Stimulated activated CD4-positive, alpha-beta T cell treated with anti-CD3 and anti-CD28 coated beads, TNF-alpha, amount 100 ng/mL, for 24 hours (primary cell): ENCODE measurements at places on chromosomes 7 and 10.

DNA sequence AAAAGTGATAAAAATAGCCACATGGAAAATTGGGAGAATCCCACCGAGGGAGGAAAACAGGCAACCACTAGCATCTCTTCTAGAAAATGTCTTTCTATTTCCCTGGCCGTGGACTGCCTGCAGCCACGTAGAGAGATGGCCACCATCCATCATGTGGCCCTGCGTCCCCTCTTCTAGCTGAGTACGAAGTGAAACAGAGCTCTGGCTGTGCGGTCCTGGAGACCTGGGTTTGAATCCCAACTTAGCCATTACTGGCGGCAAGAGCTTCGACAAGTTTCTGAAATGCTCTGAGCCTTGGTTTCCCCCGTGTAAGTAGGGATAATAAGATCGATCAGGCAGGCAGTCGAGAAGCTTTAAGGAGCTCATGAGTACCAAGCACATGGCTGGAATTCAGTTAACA lies 32.9 kb downstream of the ZCCHC24 start:
- DNase-seq = no peak

DNA sequence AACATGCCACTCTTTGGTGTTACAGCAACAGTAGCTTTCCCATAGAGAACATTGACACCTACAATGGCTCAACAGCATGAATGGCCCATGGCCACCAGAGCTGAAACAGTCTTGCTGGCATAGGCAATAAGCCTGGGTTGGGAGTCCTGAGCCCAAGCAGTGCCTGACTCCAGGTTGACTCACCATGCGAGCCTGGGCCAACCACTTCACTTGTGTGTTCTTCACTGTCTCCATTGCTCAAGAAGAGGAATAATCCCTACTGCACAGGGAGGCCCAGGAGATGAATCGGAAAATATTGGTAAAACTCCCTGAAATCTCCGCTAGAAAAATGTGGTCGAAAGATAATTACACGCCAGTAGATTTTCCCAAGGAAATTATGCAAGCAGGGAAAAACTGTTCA lies 89.2 kb upstream of the INHBA start:
- no peak for DNase-seq

DNA sequence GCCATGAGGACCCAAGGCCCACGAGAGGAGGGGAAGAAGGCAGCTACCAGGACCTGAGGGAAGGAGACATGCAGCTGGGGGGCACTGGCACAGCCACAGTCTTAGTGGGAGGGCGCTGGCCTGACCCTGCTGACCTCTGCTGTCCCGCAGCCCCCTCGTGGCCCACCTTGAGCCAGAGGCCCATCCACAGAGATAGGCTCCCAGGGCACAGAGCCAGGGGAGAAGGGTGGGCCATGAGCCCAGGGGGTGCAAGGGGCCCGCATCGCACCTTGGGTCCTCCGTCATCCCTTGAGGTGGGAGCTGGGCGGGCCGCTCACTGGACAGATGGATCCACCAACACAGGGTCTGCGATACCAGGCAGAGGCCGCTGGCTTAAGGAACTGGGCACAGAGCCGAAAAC lies 387.7 kb upstream of the PFKP start:
- no peak for DNase-seq

DNA sequence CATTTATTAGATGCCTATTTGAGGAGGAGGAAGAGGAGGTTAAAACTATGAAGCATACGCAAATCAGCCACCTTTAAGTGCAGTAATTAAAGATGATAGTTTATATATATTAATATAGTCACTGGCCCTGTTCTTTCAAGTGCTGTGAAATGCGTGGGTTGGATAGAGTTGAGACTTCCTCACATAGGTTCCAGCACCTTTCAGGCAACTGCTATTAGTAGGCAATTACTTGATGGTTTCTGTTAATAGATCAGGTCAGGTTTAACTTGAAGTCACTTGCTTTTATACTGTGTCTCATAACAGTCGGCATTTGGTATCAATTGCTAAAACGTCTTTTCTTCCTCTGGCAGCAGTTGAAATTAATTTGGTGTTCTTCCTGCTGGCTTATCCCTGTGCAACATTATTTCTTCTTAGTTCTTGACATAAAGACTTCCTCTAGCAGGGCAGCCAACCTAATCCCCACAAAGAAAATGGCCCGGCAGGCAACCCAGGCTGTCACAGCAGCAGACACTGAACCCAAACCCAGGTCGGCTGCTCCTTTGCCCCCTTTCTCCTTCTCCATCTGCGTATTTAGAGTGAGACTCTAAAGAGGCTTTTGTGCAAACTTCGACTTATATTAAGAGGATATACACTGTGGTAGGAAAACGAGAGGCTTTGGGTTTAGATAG lies 35.3 kb upstream of the BET1 start:
- no peak for DNase-seq

DNA sequence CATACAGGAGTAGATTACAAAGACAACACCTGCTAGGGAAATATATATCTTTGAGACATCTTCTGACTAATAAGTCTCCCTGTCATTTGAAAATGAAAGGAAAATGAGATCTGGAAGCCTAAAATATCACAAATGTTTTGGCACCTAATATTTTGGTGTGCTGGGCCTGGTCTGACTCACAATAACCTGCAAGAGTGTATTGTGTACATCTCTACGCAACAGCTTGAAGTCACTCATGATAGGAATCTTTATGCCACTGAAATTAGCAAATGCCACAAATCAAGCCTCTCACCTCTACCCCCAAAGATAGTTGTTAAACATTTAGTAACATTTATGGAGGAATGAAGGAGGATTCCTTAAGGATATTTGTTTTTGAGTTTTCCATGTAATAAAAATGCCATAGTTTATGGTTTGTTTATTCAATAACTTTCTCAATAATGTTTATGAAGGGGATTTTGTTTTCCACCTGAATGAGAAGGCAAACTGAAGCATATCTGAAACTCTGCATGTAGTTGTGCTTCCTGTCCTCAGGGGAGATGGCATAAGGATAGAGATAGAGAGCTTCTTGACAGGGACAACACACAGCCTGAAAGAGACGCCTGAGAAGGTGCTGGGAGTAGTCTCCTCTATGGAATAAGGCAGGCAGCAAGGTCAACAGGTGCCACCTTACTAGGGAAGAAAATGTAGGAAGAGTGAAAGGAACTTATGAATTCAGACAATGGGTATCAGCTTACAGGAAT lies 197.4 kb downstream of the AHR start:
- DNase-seq = no peak

- no peak for DNase-seq
Observed at GRCh38 chr10:43708262-43708661, 59.6 kb upstream of the ZNF32 start.

GRCh38 chr10:5490032-5490431 lies 9.3 kb downstream of the CALML5 start:
- no peak for DNase-seq

DNA sequence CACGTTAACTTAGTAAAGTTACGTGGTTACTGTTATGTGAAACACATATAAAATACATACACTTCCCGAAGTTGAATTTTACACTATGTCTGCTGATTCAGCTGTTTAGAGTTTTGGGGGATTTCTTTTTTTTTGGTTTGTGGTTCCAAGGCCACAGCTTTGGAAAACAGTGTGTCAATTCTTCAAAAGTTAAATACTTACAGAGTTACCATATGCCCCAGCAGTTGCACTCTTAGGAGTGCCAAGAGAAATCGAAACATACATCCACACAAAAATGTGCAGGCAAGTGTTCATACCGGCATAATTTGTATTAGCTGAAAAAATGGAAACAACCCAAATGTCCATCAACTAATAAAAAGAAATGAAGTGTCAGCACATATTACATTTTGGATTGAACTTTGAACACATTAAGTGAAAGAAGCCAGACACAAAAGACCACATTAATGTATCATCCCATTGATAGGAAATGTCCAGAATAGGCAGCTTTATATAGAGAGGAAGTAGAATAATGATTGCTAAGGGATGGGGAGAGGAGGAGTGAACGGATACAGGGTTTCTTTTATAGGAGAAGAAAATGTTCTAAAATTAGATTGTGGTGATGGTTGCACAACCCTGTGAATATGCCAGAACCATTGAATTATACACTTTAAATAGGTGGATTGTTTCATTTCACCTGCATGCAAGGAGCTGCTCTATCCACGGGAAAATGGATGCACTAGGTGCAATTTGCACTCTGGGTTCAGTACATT lies 17.6 kb downstream of the APBB1IP start:
- DNase-seq = no peak

GRCh38 chr10:100327007-100327717 lies 2.9 kb downstream of the PKD2L1 start:
- no peak for DNase-seq

- DNase-seq = no peak
Observed at GRCh38 chr7:147276783-147277370, 1160.3 kb downstream of the CNTNAP2 start.

GRCh38 chr10:17062009-17062408 lies 67.6 kb downstream of the CUBN start:
- DNase-seq = no peak

DNA sequence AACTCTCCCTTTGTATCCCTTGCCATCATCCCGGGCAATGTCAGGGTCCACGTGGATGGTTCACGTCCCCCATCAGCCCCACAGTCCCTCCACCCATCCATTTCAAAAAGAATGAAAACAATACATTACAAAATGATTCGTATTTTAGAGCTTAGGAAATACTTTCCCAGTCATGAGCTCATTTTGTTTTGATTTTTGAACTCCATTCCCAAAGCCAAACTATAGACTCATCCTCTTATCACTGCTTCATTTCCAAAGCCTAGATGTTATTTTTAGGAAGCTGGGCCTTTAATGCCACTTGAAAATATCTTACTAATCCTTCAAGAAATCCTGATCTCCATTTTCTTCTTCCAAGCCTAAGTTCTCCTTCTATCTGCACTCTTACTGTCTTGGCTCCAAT lies 72.1 kb downstream of the WNT2 start:
- DNase-seq = no peak

GRCh38 chr7:52362521-52362920 lies 672.9 kb upstream of the POM121L12 start:
- no peak for DNase-seq

DNA sequence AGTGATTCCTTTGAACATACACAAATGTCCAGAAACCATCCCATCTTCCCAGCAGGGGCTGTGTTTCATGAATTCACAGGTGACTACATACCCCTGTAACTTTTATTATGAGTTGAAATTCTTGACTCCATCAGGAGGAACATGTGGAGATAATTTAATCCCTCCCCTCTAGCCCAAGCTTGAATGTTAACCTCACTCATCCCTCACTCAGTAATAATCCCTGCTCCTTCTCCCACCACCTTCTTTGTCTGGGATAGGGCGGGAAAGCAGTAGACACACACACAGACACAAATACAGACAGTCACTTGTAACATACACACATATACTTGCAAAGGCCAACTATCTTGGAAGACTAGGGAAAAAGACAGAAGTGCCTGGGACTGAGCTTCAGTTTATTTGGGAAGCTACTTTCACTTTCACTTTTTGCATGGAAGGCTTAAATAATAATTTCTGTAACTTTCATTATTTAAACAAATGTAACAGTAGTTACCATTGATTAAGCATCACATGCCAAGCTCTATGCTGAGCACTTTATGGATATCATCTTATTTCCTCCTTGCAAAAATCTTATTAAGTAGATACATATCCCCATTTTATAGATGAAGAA lies 7.3 kb downstream of the AASS start:
- DNase-seq = no peak

DNA sequence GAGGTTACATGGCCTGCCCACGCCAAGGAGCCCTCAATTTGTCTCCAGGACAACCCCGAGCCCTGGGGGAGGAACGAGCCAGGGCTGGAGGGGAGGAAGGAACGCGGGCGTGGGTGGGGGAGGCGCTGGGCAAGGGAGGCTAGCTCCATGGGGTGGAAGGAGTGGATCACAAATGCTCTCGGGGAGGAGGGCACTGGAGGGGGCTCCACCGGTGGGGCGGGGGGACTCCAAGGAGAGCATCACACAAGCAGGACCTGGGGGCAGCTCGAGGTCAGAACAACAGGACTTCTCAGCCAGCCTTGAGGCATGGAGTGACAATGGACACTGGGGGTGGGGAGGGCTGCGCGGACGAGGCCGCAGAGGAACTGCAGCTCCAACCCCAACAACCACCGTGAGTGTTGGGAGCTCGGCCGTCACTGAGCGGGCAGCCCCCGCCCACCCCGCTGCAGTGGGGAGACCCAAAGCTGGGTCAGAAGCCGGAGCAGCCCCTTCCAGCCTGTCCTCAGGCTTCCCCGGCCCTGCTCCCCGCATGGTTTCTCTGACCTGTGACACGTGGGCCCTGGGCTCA lies 41.1 kb downstream of the STK32C start:
- no peak for DNase-seq

DNA sequence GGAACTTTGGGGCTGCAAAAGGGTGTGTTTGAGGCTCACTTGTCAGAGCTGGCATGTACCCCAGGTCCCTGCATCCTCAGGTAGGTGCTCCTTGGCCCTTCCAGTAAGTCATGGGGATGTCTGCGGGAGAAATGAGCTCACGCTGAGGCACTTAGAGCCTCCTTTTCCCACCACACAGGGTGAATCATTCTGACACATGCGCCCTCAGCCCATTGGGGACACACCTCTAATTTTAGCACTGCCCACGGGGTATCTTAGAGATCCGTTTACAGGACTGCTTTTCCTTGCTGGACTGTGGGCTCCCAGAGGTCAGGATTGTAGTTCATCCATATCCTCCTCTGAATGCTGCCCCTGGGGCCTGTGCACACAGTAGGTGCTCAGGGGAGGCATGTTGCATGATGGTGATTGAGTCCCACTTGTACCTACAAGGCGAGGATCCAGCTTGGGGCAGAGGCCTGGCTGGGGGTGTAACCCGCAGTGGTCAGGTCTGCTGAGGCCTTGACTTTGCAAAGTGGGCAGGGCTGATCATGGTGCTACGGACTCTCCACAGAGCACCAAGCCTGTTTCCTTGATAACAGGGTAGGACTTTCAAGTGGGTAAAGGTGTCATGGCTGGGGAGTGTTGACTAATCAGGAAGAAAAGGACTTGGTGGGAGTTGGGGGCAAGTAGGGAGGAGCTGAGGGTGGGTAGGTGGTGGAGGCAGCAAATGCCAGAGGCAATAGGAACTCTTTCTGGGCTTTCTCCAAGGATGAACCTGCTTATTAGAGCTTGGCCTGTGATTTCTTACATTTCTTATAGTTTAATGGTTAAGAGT lies 5.8 kb downstream of the TSPAN15 start:
- no peak for DNase-seq

DNA sequence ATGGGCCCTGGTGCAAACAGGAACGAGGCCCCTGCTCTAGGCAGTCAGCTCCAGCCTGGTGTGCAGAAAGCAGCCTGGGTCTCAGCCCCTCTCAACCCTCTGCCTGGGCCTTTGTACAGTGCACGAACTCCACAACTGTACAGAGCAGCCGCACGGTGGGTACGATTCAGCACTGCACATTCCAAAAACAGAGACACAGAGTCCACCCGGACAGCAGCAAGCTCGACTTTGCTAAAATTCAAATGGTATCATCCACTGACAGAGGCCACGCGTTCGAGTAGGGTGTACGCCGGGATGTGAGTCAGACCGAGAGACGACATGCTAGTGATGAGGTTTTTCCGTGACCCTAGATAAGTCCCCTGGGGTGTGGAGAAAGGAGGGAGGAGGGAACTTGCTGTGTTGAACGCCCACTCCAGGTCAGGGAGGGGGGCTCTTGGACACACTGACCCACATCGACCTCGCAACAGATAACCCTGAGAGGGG lies 65.6 kb upstream of the PDGFA start:
- DNase-seq = peak; percentile 44

GRCh38 chr10:46552526-46553237 lies 3.8 kb downstream of the GPRIN2 start:
- DNase-seq = no peak

GRCh38 chr10:78969719-78970118 lies 99.0 kb upstream of the ZMIZ1 start:
- no peak for DNase-seq

- DNase-seq = no peak
Observed at GRCh38 chr10:79070081-79070605, 1.4 kb downstream of the ZMIZ1 start.
